ENCODE measurements at places on chromosomes 3 and 15.

GRCh38 chr15:62164014-62164395 is 1.1 kb downstream of the C2CD4B start:
- DNase-seq, result peak; percentile 30

DNA sequence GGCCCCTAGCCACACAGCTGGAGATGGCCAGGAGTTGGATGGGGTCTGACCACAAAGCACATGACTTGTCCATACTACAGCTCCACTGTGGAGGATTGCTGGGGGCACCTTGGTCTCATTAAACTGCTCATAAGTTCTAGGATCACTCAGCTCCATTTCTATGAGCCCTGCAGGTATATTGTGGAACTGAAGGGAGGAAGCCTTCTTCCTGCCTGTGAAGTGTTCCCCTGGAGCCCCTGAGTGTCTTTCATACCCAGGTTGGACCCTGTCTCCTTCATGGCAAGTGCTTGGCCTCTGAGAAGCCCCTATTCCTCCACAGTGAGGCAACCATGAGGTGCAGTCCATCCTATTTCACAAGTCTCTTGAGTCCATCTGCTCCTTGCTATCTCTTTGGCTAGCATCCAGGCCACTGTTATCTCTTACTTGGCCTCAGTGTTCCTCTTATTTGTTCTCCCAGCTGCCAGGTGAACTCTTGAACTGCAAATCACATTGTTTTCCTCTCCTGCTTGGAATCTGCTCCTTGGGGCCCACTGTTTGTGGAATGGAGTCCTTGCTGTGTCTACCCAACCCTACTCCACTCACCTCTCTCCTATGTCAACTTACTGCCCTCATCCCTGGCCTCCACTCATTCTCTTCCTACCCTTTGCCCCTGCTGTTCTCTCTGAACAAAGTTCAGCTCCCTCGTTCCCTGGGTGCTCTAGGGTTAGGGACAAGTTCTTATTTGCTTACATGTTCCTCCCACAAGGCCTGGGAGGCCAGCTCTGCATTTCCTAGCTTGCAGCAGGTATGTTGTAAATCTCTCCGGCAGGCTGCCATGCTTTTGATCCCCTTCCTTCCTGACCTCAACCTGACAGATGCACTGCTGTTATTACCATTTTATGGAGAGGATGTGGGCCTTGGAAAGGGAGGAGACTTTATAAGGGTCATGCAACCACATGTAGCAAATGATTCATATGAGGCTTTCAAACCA is 1.2 kb downstream of the ACOX2 start:
- DNase-seq, result peak; percentile 31

DNA sequence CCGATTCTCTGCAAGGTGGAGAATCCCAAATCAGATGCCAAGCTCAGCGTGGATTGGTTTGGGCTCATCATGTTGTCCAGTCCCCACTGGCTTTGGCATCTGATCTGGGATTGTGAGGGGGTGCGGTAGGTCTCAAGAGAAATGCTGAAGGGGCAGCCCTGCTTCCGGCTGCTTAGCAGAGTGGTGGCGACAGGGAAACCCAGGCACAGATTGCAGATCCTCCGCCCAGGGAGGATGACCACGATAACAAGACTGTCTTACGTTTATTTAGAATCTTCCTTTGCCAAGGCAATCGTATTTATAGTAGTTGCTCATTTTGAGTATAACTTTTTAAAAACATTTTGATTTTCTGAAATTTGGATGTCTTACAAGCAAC is 61.1 kb downstream of the SLC12A8 start:
- no peak for DNase-seq

DNA sequence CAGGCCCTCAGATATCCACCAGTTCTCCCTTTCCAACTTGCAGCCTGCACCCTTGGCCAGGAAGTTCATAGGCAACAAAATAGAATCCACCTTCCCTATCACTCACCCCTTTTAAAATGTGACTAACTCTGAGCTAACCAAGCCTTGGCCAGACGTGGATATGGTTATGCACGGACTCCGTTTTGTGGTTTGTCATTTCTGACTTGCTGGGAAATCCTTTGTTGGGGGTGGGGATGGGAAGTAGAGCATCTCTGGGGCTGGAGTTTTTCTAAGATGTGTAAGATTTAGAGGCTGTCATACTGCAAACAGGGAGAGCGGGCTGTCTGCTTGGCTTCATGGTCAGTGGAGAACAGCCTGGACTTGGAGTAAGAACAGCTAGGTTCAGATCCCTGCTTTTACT is 62.6 kb downstream of the SMAD3 start:
- DNase-seq, result peak; percentile 96

GRCh38 chr3:15011174-15011573 is 53.9 kb downstream of the MRPS25 start:
- no peak for DNase-seq

DNA sequence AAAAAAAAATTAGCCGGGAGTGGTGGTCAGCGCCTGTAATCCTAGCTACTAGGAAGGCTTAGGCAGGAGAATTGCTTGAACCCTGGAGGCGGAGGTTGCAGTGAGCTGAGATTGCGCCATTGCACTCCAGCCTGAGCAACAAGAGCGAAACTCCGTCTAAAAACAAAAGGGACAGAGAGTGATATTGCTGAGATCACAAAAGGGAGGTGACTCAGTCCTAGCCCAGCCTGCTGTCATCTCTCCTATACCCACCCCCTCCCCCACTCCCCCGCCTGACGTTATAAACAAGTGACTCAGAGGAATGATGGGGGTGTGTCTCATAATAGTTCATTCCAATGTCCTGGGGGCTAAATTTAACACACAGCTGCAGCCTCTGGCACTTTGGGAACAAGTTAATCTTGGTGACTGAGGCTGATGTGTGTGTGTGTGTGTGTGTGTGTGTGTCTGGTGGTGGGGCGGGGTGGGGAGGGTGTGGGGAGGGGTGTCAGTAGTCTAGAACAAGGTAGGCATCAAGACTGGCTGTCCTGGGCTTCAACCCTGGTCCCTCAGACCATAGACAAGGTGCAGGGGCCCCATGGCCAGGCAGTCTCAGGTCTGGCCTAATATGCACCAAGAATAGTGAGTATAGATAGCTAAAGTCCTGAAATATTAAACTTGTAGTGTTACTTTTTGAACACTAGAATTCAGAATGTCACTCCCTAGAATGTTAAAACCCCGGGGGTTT is 1.3 kb upstream of the KLHL40 start:
- DNase-seq, result peak; percentile 94

GRCh38 chr3:146416366-146416765 is 53.0 kb downstream of the PLSCR2 start:
- no peak for DNase-seq

DNA sequence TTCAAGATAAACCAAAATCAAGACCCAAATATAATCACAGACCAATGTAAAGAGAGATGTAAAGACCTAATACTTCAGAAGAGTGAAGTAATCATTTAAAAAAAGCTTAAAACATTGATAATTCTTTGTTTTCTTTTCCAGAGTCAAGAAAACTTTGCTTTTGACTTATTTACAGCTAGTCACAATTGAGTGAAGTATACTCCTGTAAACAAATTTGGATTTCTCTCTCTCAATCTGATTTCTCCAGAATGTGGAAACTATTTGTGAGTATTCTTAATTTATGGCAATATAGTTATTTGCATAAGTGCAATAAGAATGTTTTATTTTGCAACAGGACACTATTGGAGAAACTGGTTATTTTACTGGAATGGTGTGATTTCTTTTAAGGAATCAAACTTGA is 43.7 kb upstream of the ZBTB20 start:
- no peak for DNase-seq

- peak; percentile 94 for DNase-seq
Measured at GRCh38 chr15:74196175-74196574, 6.4 kb downstream of the STRA6 start.

DNA sequence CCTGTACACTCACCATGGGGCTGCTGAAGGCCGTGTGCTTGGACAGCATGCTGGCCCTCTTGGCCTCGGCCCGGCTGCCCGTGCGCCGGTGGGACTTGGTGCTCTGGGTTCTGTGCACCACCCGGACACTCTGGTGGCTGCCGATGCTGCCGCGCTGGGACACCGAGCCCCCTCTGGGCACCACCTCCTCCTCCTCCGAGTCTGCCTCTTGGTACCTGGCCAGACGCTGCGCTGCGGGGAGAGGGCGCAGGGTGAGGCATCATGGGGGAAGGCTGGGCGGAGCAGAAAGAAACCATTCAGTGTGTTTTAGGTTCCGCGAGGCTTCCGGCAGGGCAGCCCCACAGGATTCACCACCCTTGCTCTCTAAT is 145.0 kb downstream of the ATP10A start:
- DNase-seq, result no peak

DNA sequence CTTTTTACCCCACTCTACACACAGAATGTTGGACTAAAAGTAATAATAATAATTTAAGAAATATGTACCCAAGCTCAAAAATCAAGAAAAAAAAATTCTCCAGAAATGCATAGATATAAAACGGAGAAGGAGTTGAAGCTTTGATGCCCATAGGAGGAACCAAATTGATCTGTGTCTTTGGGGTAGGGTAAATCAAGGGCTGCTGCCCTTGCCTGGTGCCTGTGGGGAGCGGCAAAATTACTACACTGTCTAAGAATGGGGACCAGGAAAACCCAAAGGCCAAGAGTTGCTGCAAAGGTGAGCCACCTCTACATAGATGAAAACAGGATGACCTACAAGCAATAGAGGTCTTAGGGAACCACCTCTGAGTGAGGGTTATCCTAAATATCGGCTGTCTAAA is 56.0 kb upstream of the SPPL2A start:
- no peak for DNase-seq

GRCh38 chr3:13141991-13142412 is 68.8 kb upstream of the IQSEC1 start:
- DNase-seq, result peak; percentile 48

DNA sequence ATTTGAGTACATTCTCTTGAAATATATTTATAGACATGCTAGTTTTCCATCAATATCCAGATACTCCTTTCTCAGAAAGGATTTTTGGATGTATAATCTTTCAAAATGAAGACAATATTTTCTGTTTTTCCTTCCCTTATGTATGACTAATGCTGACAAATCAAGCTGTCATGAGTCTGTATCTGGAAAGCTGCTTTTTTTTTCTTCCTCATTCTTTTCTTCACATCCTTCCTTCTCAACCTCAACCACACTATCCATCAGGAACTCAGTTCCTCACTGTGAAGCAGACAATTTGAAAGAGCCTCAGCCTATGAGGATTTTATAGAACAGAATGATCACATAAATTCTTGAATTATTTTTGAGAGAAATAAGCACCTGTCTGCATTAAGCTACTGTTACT is 335.9 kb upstream of the EPHA6 start:
- DNase-seq, result no peak

GRCh38 chr3:4520033-4520816 is 27.1 kb downstream of the ITPR1 start:
- no peak for DNase-seq

DNA sequence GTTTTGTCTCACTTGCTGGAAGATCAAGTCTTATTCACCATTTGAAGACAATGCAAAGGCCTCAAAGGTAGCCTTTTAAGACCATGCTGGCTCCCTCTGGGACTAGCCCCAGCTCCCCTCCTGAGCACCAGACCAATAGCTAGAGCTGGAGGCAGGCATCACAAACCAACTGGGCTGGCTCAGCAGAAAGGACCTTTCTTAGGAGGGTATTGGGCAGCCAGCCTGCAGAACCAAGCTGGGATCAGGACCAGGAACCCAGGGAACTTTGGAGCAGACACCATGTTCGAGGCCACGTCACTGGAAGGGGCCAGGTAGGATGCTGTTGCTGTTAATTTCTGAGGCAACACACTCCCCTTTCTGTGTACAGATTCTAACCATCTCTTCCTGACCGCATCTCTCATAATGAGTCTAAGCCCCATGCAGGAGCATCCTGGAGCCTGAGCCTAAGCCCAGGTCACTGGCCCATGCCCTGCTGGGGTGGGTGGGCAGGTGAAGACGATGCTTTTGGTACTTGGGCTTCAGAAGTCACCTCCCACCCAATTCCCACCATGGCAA is 81.4 kb upstream of the KLF13 start:
- no peak for DNase-seq

- peak; percentile 91 for DNase-seq
Measured at GRCh38 chr15:70795311-70795665, 31.9 kb upstream of the UACA start.

DNA sequence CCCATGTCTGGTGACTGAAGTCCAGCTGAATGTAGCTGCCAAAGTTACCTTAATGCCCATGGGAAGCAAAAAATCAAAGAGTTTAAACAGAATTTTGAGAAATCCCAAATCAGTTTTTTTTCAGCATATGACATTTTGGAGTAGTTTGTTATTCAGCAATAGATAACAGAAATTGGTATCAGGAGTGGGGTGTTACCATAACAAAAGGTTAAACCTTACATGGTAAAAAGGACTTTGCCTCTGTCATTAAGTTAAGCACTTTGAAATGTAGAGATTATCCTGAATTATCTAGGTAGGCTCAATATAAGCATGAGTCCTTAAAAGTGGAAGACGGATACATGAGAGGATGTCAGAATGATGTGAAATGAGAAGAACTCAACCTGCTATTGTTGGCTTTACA is 32.1 kb downstream of the DTWD1 start:
- no peak for DNase-seq

DNA sequence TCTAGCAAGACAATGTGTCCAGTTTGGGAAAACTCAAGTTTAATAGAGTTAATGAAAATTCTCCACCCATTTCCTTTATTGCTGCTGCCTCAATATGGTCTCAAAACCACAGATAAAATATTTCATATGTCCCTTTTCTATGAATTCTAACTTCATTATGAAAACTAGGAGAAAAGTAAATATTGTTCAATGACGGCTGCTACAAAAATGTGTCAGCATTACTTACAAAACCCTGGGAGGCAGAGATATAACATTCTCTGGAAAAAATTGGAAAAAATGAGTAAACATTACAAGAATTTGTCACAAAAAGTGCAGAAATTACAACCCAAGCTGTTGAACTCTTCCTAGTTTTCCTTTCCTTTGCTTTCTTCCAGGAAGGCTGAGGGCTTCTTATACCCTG is 22.2 kb upstream of the FBN1 start:
- DNase-seq, result peak; percentile 56

GRCh38 chr3:5304789-5305683 is 117.5 kb downstream of the EDEM1 start:
- peak; percentile 41 for DNase-seq

- peak; percentile 66 for DNase-seq
Measured at GRCh38 chr15:51382787-51383186, 41.3 kb downstream of the GLDN start.

DNA sequence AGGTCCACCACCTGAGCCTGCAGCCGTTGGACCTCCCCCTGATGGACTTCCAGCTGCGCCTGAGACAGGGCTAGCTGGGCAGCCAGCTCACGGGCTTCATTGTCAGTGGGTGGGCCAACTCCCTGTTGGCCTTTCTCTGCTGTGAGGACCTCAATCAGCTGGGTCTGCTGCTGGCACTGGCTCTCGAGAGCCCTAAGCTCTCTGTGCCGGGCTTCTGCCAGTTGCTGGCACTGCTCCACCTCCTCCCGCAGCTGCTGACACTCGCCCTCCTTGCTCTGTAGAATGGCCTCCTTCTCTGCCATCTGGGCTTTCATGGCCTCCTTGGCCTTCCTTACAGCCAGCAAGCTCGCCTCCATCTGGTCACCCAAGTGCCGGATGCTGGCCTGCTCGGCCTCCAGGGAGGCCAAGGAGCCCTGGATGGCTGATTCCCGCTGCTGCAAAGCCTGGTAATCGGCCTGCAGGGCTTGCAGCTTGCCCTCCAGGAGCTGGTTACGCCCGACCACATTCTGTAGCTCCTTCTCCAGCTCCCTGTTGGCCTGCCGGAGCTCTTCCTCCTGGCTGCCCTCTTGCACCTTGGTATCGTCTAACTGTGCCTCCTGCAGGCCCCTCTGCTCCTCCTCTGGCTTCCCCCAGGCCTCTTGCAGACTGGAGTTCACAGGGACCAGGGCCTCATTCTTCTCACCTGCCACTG is 23.8 kb downstream of the CXCR6 start:
- DNase-seq, result no peak

Measured in fibroblast of pulmonary artery (primary cell).